ENCODE measurements at places on chromosomes 2 and 18. TPM values are rescaled to one million over a fixed set of nuclear protein-coding genes. Genes with fewer than 3 reads are reported as not detected.

DNA sequence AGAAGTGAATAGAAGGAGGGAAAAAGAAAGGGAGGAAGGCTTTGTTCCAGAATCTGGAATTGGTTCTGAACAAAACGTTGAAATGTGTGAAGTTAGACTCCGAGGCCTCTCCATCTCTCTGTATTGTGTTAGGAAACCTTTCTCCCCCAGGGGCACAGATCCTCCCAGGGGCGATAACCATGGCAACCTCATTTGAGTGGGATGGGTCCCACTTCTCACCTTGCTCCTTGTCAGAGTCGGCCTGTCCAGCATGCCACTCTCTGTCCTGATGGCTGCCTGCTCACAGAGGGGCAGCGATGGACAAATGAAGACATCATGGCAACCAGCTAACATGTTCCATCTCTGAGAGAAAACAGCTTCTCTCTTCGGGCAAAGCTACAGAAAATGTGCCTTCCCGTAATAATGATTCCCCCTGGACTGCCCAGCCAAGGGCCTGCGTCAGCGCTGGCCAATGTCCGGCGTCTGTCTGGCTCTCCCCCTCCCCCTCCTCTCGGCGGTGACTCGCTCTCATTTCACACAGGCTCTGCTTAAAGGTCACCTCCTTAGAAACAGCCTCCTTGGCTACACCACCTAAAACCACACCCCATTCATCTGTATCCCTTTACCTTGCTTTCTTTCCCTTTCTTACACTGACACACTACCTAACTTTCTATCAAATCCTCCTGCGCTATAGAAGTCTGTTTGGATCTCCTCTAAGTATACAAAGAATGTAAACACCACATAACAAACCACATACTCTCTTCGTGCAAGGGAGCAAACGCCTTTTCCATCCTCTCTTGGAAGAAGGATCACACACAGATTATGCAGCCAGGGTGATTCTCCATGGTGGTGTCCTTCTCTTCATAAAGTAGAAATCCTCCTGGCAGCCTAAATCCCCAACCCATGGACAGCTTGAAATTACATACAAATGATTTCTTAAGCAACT, 32.1 kb upstream of the TTC39C start:
- peak; percentile 71 for DNase-seq

DNA sequence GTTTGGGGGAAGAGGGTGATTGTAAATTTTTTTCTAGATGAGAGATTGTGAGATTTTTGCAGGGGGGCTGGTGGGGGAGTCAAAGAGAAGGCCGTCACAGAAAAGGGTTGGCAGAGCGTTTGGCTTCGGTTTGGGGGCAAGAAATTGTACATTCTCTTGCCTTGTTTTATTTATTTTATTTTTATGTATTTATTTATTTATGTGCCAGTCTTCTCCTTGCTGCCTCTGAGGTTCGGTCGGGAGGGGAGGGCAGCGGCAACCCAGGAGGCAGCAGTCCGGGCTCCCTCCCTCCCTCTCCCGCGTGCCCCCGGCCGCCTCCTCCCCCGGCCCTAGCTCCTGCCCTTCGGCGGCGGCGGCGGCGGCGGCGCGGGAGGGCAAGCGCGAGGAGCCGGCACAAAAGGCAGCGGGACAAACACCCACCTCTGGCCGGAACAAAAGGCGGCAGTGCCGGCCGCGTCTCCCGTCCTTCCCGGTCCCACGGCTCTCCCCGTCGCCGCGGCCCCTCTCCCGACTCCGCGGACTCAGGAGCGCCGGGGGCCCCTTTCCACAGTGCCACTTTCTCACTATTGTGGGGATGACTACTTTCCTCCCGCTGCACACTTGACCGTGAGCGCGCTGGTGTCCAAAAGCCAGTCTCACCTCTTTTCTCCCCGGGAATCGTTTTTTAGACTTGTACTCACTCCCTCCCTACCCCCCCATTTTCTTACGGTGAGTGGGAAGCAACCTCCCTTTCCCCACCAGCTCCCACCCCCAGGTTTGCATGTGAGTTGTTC, 1.2 kb downstream of the BCL11A start:
- no peak for DNase-seq

- no peak for DNase-seq
Observed at GRCh38 chr2:241901018-241901380, 31.5 kb downstream of the RTP5 start.

GRCh38 chr2:98730053-98730706, 752 bp downstream of the MGAT4A start:
- peak; percentile 27 for DNase-seq

- no peak for DNase-seq
Observed at GRCh38 chr2:239035997-239036731, 188.3 kb downstream of the TWIST2 start.

- DNase-seq, result peak; percentile 78
Observed at GRCh38 chr2:85710687-85711577, 16.8 kb downstream of the GNLY start.

DNA sequence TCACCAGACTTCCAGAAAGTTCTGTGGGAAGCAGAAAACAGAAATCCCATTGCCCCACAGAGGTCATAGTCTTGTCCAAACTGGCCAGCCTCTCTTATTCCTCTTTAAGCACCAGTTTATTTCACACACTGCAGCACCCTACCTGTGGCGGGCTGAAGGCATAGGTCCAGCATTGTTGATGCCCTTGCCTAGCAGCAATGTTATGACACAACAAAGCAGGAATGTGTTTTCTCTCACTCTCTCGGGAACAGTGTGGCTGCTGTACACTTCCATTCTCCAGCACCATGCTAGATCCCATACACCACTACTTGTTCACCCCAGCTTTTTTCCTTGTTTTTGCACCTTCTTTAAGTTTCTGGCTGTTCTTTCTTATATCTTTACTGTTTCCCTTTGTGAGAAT, 181.6 kb downstream of the DNAH6 start:
- DNase-seq, result no peak

- peak; percentile 35 for DNase-seq
Observed at GRCh38 chr2:240590681-240591111, 4.2 kb downstream of the CAPN10 start.

DNA sequence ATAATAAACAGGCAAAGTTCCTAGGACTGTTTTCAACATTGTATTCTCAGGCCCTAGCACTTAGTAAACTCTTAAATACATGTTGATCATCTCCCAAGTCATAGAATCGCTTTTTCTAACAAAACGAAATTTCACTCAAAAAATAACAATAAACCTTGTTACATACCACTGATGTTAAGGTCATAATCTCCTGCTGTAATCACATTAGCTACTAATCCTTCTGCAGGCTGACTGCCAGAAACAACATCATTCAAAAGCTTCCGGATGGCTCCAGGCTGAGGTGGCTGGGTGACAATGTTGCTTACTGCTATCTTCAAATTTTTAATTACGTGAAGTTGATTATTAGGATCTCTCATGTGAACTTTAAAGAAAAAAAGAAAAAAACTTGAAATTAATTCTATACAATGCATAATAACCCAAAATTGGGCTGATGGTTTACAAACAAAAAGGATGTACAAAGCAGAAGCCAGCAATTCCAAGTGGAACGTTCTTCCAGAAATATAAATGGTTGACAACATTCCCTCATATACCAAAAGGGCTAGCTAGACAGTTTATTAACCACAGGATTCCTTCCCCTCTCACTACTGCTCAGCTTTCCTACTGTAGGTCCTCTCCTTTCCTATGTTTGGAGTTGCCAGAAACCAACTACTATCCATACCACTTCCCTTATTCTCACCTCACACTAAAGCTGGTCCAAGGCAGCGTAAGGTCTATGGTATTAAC, 11.6 kb downstream of the TRAPPC8 start:
- no peak for DNase-seq

DNA sequence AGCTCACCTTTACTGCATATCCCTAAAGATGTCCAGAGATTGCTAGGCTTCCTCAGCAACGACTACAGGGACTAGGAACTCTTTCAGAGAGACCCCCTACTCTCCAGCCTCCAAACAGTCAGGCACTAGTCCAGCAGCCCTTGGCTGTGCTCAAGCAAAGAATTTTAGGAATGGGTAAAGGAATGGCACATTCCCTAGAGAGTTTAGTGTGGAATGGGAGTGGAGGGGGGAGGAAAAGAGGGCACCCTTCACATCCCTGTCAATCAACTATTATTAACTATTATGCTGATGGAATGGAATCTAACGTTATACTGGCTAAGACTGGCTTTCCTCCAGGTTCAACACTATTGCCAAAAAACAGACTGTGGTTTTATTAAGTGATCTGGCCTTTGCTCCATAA, 64.8 kb downstream of the IKZF2 start:
- DNase-seq, result no peak

DNA sequence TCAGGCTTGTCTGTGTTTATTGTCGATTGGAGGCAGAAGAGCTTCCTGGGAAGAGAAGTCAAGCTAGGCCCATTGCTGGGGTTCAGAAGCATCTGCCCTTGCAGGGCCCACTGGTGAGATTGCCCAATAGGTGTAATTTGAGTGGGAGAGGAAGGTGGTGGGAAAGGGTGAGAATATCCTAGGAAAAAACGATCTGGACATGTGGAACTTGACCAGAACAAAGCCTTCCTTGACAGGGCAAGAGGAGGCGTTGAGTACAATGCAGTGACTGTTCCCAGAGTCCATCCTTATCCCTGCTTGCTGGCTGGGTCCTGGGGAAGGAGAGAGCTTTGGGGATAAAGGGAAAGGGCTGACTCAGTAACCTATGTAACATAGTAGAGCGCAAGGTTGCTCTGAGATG, 27.1 kb downstream of the NABP1 start:
- no peak for DNase-seq

DNA sequence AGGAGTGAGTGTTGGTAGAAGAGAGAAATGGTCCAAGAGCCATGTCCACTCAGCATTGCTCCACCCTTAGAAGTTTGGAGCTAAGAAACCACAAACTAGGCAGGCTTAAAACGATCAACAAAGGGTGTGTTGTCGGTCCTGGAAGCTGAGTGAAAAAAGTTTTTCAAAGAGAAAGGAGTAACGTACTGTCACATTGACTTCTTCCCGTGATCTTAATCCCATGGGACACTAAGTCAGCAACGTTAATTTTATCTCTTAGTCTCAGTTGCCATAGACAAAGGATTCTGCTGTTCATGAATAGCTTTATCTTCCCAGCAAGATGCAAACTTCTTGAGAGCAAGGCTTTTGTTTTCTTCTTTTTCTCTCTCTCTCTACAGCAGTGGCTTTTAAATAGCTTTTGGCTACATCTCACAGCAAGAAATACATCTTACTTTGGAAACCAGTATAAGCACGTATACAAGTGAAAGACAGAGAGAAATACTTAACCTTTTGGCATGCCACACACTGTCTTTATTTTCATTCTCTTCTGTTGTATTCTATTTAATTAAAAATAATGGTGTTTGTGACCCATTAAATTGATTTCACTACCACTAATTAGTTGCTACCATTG, 377.4 kb downstream of the TGIF1 start:
- no peak for DNase-seq

GRCh38 chr2:127847931-127848330, 10.0 kb downstream of the POLR2D start:
- no peak for DNase-seq

- no peak for DNase-seq
Observed at GRCh38 chr2:150476286-150476685, 11.2 kb downstream of the RND3 start.

GRCh38 chr2:229586746-229587705, 127.3 kb downstream of the DNER start:
- peak; percentile 87 for DNase-seq

NT5C1B gene
- polyA plus RNA-seq, result not detected

CRACDL gene
- 1.7 TPM for polyA plus RNA-seq

TRABD2A gene
- polyA plus RNA-seq, result 33.3 TPM

IL36B gene
- polyA plus RNA-seq, result not detected

PLGLB1 gene
- polyA plus RNA-seq, result 2.7 TPM

ANKRD30BL gene
- 0.47 TPM for polyA plus RNA-seq

CTIF gene
- 18.5 TPM for polyA plus RNA-seq

BOLA3 gene
- 34.4 TPM for polyA plus RNA-seq

ELOA2 gene
- not detected for polyA plus RNA-seq

LRATD1 gene
- 23.3 TPM for polyA plus RNA-seq

SLC16A14 gene
- 8.1 TPM for polyA plus RNA-seq
